ENCODE measurements at places on chromosomes 16 and 17.

GRCh38 chr16:72862090-72862489 lies 185.8 kb downstream of the ZFHX3 start:
- DNase-seq, result no peak

GRCh38 chr17:34252444-34253138 lies 2.5 kb upstream of the CCL2 start:
- DNase-seq, result no peak

DNA sequence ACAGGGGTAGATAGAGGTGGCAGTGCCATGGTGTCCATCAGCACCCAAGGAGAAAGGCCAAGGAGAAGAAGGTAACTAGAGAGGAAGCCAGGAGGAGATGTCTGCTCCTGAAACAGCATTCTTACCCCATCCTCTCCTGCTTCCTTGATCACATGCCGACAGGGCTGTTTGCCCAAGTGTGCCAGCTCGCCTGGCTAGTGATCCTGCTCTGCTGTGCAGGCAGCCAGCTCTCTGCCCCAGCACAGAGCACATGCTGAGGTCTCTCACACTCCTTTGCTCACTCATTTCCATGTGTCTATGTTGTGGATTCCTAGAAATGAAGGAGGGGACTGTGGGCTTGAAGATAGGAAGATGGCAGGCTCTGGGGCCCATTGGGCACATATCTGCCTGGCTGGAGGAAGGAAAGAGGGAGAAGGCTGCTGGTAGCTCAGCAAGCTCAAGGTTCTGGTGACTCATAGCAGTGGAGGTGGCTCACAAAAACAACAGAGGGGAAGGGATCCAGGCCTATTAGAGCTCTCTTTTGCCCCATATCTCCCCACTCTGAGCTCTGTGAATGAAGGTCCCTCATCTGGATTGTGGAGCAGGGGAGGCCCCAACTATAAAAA lies 54.3 kb downstream of the NEUROD2 start:
- DNase-seq, result no peak

DNA sequence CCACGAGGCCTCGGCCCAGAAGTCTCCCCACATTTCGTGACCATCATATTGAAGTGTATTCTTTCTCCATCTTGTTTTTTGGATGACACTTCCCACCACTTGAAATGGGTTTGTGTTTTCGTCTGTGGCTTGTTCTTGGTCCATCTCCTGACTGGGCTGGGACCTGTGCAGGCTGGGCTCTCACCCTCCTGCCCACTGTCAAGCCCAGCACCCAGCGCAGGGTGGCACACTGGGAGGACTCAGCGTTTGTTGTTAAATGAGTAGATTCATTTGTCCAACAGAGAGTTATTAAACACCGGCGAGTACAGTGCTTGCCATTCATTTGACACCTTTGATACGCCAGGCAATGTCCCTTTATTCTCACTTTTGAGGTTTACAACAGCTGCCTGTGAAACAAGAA lies 22.6 kb downstream of the NT5M start:
- no peak for DNase-seq

DNA sequence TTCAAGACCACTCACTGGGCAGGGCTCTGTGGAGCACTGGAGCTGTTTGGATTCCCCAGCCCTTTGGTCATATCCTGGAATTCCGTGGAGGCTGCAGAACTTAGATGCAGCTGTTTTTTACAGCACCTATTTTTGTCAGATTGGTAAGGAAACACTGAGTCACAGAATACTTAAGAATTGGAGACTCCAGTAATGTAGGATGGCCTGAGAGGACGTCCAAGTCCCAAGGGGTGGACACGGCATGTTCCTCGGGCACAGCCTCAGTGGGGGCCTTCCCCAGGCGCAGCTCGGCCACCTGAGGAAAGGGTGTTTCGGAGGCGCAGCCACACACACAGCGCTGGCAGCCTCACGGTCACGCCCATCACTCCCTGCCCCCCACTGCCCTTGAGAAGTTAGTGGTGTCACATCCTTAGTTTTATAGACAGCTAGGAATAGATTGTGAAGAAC lies 14.8 kb downstream of the PLD6 start:
- DNase-seq, result no peak

- no peak for DNase-seq
These were observed 26.0 kb upstream of the C16orf95 start for GRCh38 chr16:87342978-87343752.

DNA sequence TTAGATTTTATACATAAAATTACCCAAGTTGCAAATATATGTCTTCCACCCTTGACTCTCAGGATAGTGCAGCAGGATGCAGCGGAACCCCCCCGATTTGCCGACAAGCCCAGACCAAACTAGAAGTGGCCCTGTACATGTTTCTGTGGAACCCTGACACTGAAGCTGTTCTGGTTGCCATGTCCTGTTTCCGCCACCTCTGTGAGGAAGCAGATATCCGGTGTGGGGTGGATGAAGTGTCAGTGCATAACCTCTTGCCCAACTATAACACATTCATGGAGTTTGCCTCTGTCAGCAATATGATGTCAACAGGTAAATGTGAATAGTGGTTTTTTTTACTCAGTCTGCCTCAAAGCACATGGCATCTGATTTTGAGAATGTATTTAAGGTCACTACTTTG lies 70.7 kb downstream of the OMG start:
- no peak for DNase-seq

- no peak for DNase-seq
These were observed 32.7 kb downstream of the CDK5RAP3 start for GRCh38 chr17:48003417-48004151.

GRCh38 chr16:62130101-62130500 lies 93.9 kb upstream of the CDH8 start:
- no peak for DNase-seq

- DNase-seq, result no peak
These were observed 68.1 kb downstream of the TMEM132E start for GRCh38 chr17:34647511-34647910.

- no peak for DNase-seq
These were observed at the start of gene C16orf54 for GRCh38 chr16:29745853-29746345. Gene C16orf54 (minus strand): TSS chr16:29745990. CDS start chr16:29744951, 1,039 bp downstream.

DNA sequence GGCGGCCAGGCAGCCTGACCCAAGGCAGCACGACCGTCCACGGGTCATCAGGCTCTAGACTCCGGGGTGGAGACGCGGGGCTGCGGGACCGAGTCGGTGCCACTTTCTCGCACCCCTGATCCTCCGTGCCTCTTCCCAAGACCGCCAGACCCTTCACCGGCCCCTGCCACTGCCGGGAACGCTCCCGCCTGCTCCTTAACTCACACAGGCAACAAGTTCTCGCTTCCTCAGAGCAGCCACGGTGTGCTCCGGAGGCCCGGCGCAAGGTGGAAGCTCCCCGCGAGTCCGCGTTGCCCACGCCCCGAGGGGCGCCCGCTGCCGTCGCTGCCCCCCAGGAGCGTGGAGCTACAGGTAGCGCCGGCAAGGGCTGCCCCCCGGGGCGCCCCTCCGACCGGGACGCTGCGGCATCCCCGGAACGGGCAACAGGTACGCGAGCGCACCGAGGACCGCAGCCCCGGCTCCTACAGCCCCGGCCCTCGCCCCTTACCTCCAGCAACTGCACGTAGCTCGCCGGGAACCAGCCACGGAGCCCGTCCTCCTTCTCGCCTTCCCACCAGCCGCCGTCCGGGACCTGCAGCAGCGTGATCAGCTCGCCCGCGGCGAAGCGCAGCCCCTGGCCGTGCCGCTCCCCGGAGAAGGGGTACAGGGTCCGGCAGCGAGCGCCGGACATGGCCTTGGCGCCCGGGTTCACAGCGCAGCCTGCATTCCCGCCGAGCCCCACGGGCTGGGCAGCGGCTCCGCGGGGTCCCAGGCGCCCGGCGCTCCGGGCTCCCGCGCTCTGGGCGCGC lies 491 bp downstream of the GAS7 start:
- no peak for DNase-seq

- DNase-seq, result no peak
These were observed 24.3 kb upstream of the GSG1L start for GRCh38 chr16:28087675-28088300.

GRCh38 chr16:2183671-2184070 lies 12.7 kb downstream of the CASKIN1 start:
- no peak for DNase-seq

DNA sequence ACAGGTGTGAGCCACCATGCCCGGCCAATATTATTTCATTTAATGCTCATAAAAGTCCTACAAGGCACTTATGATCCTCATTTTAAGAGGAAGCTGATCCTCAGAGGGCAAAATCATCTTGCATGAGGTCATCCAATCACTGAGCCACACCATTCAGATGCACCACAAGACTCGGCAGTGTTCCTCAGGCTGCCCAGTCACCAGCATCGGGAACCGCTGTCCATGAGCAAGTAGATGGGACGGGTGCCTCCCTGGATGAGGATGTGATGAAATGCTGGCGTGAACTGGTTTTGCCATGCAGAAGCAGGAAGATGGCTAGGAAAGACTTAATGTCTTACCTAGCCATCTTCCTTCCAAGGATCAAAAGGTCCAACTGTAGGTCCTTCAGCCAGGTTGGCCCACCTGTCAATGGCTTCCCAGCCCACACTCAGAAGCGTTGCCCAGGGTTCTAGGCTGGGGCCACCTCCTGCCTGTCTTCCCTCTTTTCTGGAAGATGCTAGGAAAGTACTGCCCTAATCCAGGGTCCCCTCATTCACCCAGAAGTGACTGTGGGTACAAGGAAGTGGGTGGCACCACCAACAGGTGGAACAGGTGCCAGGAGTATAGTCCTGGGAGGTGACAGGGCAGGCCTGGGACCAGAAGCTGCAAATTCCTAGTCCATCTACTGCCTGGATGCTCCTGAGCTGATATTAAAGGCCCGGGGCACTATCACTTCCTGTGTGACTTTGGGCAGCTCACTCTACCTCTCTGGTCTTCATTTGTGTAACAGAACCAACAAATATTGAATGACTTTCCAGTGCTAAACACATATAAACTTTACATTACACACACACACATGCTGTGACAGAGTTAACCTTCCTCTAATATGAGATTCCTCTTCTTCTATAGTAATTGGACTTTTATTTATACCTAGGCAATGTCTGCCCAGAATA lies 32.2 kb upstream of the CRYBA1 start:
- DNase-seq, result no peak

DNA sequence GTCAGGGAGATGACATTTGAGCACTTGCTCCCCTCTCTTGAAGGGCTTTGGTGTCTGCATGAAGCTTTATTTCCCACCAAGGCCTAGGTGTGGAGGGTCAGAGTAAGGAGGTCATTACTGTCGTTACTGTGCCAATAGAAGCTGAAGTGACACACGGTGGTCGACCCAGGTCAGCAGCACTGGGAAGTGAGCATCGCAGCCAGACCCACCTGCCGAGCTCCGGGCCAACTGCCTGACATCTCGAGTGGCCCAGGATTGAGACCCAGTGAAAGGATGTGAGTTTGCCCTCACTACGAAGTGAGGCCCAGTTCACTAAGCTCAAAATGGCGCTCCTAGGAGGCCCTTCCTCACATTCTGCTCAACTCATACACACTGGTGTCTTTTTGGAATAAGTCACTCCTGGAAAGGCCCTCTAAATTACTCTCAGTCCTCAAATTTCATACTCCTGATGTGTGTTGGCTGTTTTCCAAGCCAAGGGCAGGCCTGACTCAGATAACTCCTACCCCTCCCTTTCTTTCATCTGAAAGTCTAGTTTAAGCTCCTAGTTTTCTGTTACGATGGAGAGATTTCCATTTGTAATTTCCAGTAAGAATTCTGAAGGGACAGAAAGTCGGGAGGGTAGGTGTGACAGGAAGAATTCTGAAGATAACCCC lies 200.4 kb downstream of the LGALS9B start:
- no peak for DNase-seq

DNA sequence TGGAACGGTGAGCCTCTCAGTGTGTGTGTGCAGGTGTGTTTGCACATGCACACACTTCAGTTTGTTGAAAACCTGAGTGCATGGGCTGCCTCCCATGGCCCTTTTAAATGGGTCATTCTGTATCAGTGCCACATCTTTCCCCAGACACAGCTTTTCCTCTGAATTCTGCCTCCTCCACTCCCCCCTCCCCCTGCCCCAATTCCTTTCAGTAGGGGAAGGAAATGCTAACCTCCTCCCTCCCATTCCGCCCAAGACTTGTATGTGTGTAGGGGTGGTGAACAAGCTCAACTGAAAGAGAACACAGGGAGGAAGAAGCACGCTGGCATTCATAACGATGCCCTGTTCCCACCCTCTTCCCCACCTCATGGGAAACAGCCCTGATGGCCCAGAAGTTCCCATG lies 34.3 kb downstream of the C17orf75 start:
- no peak for DNase-seq

GRCh38 chr16:86994651-86995171 lies 322.5 kb downstream of the C16orf95 start:
- DNase-seq, result no peak

- no peak for DNase-seq
These were observed 3.8 kb downstream of the COTL1 start for GRCh38 chr16:84614073-84614459.

DNA sequence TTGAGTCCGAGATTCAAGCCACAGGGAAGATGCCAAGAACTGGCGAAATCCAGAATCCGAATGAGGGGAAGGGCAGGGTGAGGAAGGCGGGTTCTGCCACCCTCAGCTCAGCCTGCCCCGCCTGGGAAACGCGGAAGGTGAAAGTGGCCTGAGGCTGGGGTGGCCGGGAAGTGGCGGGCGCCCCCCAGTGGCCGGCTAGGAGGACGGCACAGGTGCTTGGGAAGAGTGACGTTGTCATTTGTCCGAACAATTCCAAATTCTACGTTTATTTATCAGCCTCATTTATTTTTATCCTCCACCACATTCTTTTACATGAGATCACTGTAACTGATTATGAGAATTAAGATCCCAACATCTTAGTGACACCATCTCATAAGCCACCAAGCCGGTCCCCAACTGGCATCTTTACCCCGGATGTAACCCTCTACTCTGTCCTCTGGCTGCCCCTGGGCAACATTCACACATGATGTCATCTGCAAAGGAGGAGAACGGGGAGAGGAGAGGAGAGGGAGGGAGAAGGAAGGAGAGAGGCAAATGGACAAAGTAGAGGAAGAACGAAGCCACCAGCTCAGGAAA lies 21.3 kb downstream of the SRCIN1 start:
- DNase-seq, result no peak

DNA sequence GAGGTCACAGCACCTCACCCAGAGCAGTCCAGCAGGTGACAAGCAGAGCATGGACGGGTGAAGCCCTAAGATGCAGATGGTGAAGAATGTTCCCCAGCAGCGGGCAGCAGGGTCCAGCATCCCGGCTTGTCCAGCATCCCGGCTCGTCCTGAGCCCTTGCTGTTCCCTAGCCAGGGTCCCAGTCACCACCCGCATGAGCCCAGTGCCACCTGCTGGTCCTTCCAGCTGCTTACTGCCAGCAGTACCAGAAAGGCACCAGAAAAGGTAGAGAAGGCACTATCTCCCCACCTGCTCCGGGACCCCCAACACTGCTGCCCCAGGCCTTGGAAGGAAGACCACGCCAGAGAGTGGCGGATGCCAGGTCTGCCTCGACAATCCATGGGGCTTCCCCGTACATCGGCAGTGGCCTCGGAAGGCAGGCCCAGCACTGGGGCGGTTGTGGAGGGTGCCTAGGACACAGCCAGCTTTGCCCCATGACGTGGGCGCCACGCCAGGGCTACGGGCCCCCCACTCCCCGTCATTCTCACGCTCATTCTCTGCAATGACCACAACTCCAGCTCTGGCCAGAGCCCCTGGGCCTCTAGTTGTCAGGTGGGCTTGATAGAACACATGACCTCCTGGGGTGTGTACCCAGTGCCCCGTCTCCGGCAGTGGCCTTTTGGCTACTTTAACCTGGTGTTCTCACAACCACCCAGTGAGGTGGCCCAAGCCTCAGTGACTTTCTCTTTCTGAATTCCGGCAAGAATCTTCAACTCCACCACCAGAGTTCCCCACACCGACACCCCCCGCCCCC lies 1.4 kb downstream of the CENPX start:
- DNase-seq, result no peak

GRCh38 chr16:85990861-85991301 lies 91.9 kb downstream of the IRF8 start:
- DNase-seq, result no peak

Measured in keratinocyte (primary cell).